ENCODE measurements at places on chromosomes 12 and 14. TPM values are rescaled to one million over a fixed set of nuclear protein-coding genes. Genes with fewer than 3 reads are reported as not detected.

DNA sequence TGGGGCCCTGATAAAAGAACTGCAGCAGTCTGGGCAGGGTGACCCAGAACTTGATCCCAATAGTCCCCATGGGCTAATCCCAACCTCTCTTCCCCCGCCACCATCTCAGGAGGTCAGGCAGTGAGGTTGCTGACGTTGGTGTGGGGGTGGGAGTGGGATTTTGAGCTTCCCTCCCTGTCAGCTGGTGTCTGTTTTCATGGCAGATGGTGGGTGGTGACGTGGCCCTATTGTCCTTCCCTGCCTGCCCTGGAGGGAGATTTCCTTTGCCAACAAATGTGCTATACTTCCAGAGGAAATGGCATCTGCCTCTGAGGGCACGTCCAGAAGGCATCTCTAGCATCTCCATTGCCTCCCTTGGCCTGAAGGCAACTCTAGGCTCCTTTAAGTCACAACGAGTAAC is 37.7 kb downstream of the NEUROD4 start:
- no peak for DNase-seq

DNA sequence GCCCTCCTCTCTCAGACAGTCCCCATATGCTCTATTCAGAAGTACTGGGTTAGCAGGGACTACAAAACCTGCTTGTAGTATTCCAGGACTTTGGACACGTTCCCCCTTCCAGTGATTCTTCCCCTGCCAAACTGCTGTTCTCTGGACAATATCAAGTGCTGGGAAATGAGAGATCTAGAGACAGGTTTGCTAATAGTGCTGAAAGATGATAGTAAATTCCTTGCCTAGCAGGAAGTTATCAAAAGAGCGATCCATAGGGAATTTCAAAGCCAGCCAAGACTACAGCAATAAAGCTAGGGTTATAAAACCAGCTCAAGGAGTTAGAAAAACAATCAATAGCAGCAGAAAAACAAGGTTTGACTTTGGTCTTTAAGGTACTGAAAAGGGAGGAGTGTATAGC is 15.2 kb downstream of the SLC7A8 start:
- no peak for DNase-seq

GRCh38 chr12:51051787-51052186 is 3.7 kb downstream of the LETMD1 start:
- DNase-seq: no peak

GRCh38 chr12:123056053-123056452 is 75.6 kb downstream of the ARL6IP4 start:
- DNase-seq: no peak

DNA sequence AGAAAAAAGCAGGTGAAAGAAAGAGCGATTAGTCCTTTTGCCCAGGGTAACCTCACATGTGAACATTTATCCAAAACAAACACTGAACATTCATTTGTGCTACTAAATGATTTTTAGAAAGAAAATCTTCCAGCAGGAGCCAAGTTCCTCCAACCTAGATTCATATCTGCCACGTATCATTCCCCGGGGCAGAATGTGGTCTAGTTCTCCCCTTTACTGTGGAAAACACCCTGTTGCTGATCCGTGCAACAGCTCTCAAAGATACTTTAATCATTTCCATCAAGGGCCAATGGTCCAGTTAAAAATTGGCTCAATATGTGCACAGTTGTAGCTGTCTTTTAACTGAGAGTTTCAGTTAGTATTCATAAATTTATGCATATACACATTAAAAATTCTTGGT is 479.1 kb downstream of the ATP23 start:
- no peak for DNase-seq

- no peak for DNase-seq
Observed at GRCh38 chr14:75501080-75501479, 21.2 kb upstream of the BATF start.

DNA sequence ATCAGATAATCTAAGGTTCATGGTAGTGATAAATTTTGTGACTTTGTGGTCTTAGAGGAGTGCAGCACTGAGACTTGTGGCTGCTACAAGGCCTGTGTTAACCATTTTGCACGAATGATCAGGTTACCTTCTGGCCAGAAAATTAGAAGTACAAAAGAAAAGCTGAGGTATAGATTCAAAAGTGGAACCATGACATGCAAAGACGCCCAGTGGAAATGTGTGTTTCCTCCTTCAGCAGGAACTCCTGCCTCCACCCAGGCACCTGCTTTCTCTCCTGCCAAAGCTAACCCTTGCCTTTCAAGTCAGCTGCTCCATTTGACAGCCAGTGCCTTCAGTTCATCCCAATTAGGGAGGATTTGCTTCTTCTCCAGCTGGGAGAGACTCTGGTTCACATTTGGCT is 10.1 kb downstream of the PDE6H start:
- DNase-seq: no peak

DNA sequence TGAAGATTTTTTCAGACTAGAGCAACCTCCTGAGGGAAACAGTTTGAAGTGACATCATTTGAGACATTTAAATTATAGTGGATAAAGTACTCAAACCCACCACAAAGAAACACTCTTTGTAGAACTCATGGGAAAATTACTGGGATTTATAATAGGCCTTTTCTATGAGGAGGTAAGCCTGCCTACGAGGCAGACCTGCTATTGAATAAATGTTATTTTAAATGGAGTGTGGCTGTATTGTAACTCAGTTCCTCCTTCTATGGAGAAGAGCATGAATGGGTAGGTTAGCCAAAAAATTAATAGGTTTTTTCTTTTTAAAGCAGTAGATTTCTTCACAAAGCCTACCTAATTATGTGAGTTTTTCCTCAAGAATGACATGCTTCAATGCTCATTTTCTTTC is 63.7 kb upstream of the PLEKHA5 start:
- DNase-seq: no peak

GRCh38 chr12:13387101-13387500 is 190.6 kb downstream of the EMP1 start:
- DNase-seq: no peak

GRCh38 chr14:35147186-35147585 is 24.8 kb downstream of the PRORP start:
- no peak for DNase-seq

DNA sequence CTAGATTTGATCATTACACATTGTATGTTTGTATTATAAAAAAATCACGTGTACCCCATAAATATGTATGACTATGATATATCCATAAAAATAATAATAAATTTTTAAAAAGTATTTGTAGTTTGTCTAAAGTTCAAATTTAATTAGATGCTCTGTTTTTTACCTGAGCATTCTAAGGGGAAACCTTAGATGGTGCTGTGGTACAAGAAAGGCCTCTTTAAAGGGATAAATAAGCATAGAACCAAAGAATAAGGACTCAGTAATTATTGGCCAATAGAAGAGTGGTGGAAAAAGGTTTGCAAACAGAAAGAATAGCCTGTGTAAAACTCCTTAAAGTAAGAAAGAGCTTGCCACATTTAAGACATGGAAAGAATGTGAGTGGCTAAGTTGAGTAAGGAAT is 580.1 kb upstream of the SEL1L start:
- no peak for DNase-seq

GRCh38 chr12:125889742-125890141 is 824.5 kb downstream of the AACS start:
- no peak for DNase-seq

- no peak for DNase-seq
Observed at GRCh38 chr14:103801459-103801858, 45.9 kb downstream of the PPP1R13B start.

DNA sequence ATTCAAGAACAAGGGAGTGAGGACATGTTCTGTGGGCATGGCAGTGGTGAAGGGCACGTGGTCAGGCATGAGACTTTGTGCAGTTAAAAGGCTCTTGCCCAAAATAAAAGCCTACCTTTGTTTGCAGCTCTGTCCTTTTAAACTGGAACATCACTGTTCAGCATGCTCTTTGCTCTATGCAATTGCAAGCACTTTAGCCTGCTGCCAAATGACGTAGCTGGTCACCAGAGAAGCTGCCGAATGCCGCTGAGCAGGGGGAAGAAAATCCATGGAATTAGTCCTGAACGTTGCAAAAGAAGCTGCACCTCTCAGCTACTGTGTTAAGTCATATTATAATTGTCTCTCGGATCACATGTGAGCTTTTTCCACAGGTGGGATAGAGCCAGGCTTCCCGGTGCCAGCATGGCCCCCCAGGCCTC is 176.3 kb upstream of the DIO2 start:
- DNase-seq: no peak

DNA sequence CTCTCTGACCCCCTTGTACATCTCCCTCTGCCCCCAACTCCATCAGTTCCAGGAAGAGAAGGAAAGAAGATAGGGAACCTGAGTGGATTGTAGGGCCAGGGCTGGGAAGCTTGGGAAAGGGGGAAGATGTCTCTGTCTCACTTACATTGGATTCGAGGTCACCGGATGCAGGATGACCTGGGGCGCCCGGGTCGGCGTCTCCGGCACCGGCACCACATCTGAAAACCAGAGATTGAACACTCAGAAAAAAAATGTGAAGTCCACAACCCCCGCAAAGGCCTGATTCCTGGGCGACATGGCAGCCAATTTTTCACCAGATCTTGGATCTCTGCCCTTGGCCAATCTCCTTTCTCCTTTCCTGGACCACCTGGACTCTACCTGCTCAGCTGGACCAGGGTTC is 169.4 kb upstream of the NOS1 start:
- DNase-seq: no peak

- DNase-seq: no peak
Observed at GRCh38 chr14:31207287-31207754, 272 bp downstream of the HECTD1 start.

DNA sequence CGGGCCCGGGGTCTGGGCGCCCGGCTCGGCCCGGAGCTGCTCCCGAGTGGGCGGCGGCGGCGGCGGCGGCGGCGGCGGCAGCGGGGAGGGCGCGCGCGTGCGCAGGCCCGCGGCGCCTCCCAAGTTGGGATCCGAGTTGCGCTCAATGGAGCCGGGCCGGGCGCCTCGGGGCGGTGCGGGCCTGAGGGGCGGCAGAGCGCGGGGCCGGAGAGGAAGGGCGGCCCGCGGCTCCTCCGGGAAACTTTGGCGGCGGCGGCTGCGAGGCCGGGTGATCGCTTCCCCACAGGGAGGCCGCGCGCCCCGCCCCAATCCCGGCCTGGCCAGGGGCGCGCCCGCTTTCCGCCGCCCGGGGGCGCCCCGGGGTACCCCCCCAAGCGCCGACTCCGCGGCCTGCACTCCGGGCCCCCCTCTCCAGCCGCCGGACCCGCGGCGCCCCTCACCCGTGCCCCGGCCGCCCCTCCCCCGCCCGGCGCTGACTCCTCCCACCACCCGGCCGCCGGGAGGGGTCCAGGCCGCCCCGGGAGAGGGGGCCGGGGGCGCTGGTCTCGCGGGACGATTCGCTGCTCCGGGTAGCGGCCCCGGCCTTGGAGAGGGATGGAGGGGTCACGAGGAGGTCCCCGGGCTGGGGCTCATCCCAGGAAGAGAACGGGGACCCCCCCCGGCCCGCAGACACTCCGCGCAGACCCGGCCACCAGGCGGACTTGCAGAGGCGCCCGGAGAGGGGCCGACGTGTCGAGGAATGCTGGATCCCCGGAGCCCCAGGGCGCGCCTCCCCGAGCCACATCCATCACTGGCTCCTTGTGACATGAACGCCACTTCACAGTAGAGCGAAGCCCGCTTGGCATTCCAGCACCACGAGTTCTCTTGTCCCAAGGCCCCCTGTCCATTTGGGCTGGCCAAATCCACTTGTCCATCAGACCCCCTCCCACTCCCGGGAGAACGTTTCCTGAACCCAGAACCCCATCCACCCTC is at the start of gene RILPL1:
TSS of gene RILPL1 (minus strand) at position 48 of the 972 bp plus-strand sequence. CDS start 237 bp downstream, outside the sequence.
- no peak for DNase-seq

DNA sequence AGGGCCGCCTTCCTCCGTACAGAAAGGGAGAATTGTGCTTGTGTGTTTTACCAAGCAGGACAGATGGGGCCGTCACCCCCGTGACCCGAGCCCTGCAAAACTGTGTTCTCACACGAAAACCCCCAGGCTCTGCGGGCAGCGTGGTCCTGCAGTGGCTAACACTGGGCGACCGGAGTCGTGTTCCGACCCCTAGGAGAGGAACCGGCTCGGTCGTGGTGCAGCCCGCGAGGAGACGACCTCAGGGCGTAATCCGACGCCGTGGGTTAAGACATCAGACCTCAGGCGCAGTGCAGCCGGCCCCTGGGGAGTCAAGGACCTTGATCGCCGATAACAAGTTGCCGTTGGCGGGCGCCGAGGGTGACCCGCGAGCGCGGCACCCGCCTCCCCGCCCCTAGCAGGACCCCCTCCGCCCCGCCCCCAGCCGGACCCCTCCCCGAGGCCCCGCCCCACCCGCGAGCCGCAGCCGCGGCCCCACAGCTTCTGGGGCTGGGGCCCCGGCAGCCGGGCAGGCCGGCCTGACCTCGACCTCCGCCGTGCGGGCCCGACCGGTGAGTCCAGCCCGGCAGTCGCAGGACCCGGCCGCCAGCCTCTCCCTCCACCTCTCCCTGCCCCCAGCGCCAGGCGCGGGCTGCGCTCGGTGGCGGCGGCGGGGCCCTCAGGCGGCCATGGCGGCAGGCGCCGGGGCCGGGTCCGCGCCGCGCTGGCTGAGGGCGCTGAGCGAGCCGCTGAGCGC is at the start of gene CHPT1:
TSS of gene CHPT1 (plus strand) at position 444 of the 733 bp plus-strand sequence. CDS start at position 666, 222 bp downstream.
- no peak for DNase-seq

GRCh38 chr14:35390577-35391387 is 13.8 kb downstream of the NFKBIA start:
- DNase-seq: no peak

GRCh38 chr12:75533239-75533638 is 21.8 kb upstream of the KRR1 start:
- no peak for DNase-seq

RAN gene
- total RNA-seq: 1,193 TPM

SRRM4 gene
- total RNA-seq: not detected

PRICKLE1 gene
- 20.1 TPM for total RNA-seq

HCAR3 gene
- total RNA-seq: not detected

ADCY4 gene
- total RNA-seq: 0.21 TPM

GYS2 gene
- not detected for total RNA-seq

ADAM21 gene
- 0.08 TPM for total RNA-seq

PNMA1 gene
- total RNA-seq: 49.7 TPM

PPFIBP1 gene
- total RNA-seq: 88.6 TPM

KIF21A gene
- total RNA-seq: 25.6 TPM

Measured in Panc1 (cell line).